Lung microvascular endothelial cell (primary cell): ENCODE measurements at places on chromosomes 5 and 9.

DNA sequence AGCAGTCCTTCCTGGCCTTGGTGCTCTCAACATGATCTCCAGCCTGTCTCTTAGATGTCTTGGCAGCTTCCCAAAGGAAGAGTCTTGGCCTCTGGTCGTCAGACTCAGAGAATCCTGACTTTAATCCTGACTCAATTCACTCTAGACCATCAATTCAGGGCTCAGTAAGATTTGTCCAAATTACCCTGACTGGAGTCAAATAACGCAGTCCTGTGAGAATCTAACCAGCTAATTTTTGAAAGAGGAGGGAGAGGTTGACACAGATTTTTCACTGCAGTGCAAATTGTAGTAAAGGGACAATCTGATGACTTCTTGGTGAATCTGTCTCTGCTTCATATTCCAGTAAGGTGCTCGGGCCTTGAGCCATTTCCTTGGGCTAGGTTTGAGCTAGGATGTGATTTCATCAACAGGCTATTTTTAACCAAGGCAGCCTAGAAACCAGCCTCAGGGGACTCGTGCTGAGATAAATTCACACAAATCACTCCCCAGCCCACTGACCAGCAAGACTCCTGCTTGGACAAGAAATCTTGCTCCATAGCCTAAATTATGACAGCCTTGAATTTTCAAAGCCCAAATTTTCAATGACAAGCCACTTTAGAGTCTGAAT lies 257.4 kb downstream of the ENC1 start:
- DNase-seq = no peak

GRCh38 chr5:14932902-14933469 lies 61.4 kb upstream of the ANKH start:
- DNase-seq = no peak

DNA sequence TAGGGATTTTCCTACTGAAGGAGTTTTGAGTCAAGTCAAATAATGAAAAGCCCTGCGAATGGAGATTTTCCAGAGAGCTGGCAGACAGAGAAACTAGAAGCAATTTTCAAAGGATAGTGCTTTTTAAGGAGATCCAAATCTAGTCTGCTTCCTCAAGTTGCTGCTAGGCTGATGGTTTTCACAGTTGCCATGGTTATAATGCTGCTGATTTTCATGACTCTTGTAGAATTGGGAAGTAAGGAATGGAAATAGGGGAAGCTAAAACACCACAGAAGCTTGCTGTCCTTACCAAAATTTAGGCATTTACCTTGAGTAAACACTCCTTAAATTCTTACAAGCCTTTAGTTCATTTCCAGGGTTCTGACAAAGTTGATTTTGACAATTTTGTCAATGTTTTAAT lies 30.1 kb upstream of the HAPLN1 start:
- DNase-seq = no peak

DNA sequence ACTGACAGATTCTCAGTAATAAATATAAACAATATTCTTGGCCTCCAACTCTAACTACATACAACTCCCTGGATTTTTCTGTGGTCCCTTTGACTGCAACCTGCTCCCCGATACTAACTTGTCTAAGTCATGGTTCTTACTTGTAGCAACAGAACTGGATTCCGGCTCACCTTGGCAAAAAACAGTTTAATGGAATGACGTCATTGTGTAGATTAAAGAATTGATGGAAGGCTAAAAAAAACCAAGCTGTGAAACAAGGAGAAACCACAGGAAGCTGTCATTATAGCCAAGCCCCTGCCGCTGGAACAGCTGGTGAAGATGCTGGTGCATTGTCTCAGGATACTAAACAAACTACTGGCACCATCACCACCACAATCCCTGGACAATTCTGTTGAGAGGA lies 11.4 kb upstream of the ADAMTS19 start:
- no peak for DNase-seq

DNA sequence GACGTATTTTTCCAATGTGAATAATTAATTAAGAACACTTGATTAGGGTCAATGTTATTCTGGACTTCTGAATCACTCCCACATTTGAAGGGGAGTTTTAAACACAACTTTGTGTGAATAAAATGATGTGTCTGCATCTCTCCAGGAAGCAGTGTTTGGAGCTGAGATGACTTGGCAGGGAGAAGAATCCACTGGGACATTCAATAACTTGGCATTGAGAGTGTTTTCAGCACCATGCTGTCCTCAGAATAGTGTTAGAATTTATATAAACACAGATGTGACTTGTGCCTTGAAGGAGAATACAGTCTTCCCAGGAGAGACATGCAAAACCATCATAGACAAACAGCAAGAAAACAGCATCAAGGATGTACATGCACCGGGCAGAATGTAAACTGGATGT lies 32.7 kb upstream of the KCNMB1 start:
- DNase-seq = no peak

DNA sequence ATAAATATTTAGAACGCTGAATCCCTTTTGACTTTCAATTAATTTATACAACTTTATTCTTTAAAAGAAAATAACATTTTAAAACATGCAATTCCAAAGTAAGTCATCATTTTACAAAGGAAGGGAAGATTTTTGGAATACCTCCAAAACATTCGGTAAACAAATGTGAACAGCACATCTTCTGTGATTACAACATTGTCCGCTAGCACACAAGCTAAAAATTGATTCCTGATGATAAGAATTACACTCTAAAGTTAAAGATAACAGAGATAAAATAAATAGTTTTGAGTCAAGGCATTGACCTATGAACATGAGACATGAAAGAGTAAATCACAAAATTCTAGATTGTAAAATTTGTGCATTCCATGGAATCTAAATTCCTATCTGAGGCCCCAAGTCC lies 56.2 kb upstream of the TRAF1 start:
- peak; percentile 23 for DNase-seq

GRCh38 chr5:117559005-117559844 lies 984.6 kb upstream of the SEMA6A start:
- DNase-seq = no peak

DNA sequence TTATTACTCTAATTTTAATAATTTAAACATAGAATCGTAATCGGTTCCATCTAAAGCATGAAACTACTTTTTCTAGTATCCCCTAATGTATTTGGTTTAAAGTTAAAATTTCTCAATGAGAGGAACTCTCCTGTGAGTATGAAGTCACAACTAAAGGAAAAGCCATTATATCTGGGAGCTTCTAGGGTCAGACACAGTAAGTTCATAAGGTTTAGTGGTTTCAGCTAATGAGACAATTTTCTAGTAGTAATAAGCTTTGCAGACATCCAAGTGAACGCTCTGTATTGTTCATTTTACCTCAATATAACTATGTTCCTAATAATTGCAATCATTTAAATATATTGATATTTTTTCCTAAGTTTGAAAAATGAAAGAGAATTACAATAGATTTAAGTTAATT lies 364.4 kb upstream of the CDH9 start:
- DNase-seq = no peak

DNA sequence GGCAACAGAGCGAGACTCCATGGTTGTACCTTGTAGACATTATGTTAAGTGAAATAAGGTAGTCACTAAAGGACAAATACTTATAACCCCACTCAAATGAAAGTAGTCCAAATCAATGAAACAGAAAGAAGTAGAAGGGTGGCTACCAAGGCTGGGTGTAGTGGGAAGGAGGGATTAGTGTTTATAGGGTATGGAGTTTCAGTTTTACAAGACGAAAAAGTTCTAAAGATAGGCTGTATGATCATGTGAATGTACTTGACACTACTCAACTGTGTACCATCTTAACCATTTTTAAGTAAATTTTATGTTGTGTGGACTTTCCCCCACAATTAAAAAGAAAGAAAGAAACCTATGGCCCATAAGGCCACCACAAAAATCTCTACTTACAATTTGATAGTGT lies 32.2 kb downstream of the ALDH7A1 start:
- no peak for DNase-seq

DNA sequence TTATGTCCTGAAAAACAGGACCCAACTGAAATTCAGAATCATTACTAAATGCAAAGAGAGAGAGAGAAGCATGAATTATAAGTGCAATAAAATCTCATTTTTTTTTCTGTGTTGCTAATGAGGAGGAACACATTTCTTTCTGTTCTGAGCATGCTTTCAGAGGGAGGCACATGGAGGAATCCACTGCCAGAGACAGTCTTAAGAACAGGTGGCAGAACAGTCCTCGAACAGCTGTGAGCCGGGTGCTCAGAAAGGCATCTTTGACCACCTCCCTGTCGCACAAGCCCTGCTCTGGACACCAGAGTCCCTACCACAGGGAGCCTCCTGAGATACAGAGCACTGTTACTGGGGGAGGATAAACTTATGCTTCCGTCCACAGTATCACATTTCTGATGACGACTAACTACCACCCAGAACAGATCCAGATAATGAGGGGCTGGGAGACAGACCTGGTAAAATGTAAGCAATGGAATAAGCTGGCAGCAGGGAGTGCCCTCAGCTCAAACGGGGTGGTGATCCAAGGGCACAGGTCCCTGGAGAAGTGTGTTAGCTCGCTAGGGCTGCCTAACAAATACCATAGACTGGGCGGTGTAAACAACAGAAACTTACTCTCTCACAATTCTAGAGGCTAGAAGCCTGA lies 134.0 kb downstream of the SLC1A3 start:
- DNase-seq = peak; percentile 61

DNA sequence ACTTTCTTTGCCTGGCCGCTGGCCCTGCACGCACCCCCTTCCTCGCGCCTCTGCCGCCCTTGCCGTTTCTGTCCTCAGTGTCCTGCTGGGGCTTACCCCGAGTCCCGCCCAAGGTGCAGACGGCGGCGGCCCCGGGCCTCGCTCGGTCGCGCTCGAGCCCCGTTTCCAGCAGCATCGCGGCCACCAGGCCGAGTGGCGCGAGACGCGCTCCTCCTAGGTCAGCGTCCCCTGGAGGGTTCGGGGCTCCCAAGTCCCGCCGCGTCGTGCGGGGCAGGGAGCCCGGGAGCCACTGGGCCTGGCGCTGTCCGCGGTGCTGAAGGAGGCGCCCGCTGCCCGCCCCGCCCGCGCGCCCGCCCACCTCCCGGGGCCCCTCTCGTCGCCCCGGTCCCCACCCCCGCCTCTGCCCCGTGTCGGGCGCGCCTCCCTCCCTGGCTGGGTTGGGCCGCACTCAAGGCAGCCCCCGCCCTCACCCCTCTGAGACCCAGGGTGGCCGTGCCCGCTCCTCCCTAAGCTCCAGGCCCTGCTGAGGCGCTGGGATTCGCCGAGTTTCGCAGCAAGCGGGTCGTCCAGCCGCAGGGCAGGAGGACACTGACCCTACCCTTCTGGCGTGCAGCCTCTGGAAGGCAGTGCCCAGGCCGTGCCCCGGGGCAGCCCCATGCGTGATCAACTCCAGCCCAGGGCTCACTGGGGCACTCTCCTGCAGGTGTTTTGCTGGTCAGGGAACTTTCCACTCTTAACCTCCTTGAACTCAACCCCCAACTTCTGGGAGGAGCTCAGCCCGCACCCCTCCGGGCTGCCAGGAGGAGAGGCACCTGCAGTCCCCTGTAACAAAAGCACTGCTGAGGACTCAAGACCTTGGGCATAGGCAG lies at the start of gene LHX3:
LHX3 (minus strand) TSS at position 291 of the 869 bp plus-strand sequence; CDS start at position 175, 116 bp downstream.
- DNase-seq = peak; percentile 37

DNA sequence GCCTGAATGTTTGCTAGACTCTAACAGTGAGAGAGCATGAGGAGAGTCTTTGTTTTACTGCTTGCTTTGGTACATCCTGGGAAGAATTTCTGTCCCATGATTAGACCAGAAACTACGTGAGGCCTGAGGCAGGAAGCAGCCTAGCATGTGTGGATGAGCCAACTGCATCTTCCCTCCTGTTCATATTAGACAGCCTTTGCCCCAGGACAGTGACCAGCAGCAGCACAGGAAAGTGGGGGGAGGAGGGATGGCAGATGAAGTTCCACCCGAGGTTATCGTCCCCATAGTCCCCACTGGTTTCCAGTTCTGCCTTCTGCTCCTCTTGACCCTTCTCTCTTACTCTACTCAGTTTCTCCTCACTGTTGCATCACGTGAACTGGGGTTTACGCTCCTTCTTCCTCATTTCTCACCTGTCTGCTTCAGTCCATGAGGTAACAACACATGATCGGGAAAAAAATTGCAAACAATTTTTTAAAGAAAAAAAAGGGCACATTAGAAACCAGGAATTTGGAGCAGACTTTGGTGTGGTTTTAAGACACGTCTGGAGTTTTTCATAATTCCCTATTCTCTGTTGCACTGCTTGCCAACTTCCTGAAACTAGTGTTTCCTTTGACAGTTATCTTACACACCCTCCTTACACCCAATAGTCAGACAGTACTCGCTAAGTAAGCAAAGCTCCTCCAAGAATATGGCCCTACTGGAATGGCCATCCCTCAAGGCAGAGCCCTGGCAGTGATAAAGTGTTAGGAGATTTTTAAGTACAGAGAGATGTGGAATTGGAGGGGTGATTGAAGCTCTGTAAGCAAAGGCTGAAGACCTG lies 84.1 kb downstream of the SNX18 start:
- no peak for DNase-seq

- DNase-seq = no peak
Measured at GRCh38 chr9:69719367-69719766, 40.4 kb downstream of the PTAR1 start.

DNA sequence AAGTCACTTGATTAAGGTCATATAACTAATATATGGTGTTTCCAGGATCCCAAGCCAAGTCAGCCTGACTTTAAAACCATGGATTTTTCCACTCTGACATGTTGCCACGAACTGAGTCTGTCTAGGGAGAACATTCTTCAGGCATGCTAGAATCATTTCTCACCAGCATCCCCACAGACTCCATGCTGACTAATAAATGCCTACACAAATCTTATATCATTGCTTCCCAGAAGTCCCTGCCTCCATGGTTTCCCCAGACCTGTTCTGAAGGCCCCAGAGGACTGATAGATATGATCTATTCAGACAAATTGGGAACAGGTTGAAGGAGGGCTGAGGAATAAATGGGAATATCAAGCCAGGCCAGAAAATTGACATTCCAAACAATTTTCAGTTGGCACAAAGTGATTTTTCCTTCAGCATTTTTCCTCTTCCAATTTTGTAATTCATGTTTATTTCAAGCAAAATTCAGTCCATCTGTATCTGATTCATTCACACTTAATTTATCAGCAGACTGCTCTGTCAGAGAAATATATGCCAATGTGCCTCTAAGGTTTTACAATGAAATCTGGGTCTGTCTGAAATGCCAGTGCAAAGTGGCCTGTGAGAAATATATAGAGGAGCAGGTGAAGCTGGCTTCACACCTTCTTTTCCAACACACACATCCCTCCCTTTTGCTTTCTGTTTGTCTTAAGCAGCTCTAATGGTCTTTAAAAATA lies 413.6 kb upstream of the TNC start:
- DNase-seq = no peak

GRCh38 chr9:124482431-124483031 lies 24.7 kb downstream of the NR5A1 start:
- DNase-seq = no peak
